NCI-H748 treated with DMSO at 0.1 percent for 48 hours (cell line): ENCODE measurements at places on chromosomes 2 and 18.
A peak's percentile ranks its signal among the peaks of the same experiment; 100 is the strongest.

DNA sequence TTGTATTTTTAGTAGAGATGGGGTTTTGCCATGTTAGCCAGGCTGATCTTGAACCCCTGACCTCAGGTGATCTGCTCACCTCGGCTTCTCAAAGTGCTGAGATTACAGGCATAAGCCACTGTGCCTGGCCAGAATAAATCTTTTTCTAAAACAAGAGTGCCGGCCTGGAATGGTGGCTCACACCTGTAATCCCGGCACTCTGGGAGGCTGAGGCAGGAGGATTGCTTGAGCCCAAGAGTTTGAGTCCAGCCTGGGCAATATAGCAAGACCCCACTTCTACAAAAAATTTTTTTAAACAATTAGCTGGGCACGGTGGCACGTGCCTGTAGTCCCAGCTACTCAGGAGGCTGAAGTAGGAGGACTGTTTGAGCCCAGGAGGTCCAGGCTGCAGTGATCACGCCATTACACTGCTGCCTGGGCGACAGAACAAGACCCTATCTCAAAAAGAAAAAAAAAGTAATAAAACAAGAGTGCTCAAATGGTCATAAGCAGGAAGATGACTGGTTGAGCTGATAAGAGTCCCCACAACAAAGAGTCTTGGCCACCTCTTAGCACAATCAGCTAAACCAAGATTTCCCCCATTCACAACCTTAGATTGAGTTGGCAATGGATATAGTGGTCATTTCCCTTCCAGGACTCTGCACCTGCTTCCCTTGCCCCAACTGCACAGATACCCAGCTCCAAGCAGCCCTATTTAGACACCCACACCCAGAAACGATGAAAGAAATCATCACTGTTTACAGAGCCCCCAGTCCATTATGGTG lies 5.8 kb upstream of the UCN start:
- DNase-seq, result no peak

DNA sequence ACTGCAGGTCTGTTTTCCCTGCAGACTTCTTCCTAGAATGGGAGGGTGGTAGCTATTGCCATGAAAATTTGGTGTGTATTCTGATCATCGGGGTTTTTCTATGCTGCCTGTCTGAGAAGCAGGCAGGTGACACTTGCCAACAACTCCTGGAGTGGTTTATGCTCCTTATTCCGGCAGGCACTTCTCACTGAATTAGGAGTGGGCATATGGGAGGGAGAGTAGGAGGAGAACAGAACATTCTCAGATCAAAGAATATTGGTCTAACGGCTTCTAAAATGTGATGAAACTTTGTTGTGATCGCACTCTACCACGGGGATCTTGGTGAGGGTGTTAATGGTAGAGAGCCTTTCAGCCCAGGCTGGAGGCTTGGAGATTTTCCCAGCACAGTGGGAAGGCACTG lies 480.8 kb downstream of the PLCL1 start:
- DNase-seq, result no peak

DNA sequence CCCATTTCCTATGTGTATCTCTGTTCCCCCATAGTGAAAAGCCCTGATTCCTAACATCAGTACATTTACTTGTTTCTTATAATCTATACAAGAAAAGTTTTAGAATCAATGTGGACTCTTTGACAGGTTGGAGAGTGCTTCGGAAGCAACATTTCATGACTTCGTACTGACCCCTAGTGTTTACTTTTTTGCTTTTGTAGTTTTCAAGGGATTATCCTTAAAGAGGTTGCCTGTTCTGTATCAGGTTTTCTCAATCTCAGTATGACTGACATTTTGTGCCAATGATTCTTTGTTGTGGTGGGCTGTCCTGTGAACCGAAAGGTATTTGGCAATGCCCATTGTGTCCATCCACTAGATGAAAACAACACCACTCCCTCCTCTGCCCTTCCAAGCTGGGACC lies 43.3 kb upstream of the SERPINB2 start:
- DNase-seq, result peak; percentile 34

DNA sequence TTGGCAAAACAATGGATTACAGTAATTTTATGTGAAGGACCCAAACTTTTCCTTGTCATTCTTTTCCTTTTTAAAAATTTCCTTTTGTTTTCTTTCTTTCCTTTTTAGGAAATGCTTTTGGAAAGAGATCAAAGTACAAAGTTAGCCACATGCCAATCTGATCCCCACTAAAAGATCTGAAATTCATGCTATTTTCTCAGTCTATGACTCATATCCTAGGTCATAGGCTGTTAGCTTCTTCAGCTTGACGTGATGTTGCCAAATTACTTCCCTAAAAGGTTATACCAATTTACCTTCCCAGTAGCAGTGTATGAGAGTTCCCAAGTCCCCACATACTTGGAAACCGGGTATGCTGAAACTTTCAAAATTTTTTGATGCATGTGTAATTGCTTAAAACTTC lies 355.3 kb downstream of the INSIG2 start:
- DNase-seq, result no peak

DNA sequence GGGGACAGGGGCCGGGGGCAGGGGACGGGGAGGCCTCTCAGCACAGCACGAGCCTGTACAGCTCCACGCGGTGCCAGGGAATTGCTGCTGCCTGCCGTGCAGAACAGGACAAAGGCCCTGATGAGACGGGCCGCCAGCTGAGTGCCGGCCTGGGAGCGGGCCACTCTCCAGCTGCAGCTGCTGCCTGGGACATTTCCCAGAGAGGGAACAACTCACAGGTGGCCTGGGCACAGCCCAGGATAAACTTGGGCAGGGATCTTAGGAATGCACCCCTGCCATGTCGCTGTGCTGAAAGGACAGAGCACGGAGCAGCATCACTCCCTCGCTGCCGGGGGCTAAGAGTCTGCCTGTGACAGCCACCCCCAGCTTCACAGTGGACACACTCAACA lies 38.8 kb downstream of the CENPO start:
- DNase-seq, result no peak

DNA sequence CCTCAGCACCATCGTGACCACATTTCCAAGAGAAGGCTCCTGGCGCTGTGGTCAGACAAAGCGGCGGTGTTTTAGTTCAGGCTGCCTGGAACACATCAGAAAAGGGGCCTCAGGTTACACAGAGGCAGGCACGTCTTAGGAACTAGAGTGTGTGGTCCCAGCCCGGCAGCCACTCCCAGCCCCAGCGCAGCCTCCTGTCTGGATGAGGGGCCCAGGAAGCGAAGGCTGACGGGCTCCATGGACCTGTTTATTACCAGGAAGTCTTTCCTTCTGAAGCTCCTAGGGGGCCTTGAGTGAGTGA lies 10.0 kb upstream of the GPR55 start:
- no peak for DNase-seq

- DNase-seq, result no peak
Measured at GRCh38 chr18:53004798-53005197, 664.8 kb downstream of the DCC start.

DNA sequence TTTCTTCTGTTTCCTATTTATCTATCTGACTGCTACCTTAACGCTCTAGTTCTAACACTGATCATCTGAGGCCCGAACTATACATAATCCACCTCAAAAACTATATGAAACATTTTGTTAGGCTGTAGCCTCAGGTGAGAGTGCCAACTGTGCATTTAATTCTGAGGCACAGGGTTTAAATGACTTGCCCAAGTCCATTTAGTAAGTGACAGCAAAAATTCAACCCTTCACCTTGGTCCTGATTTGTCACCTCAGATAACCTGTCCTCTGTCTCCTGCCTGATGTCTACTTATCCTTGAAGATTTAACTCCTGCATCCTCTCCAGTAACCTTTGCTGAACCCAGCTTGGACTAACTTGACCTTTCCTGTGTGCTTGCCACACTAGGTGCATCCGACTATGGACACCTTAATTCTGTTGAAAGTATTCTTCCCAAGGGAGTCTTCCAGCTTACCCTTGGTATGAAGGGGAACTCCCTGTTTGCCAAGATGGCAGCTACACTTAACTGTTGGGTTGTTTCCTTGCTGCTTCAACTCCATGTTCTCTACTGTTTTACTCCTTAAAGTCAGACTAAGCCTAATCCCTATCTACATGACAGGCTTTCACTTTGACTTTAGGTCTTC lies 23.5 kb downstream of the CD302 start:
- no peak for DNase-seq

- no peak for DNase-seq
Measured at GRCh38 chr2:70498054-70498453, 55.6 kb downstream of the TGFA start.

DNA sequence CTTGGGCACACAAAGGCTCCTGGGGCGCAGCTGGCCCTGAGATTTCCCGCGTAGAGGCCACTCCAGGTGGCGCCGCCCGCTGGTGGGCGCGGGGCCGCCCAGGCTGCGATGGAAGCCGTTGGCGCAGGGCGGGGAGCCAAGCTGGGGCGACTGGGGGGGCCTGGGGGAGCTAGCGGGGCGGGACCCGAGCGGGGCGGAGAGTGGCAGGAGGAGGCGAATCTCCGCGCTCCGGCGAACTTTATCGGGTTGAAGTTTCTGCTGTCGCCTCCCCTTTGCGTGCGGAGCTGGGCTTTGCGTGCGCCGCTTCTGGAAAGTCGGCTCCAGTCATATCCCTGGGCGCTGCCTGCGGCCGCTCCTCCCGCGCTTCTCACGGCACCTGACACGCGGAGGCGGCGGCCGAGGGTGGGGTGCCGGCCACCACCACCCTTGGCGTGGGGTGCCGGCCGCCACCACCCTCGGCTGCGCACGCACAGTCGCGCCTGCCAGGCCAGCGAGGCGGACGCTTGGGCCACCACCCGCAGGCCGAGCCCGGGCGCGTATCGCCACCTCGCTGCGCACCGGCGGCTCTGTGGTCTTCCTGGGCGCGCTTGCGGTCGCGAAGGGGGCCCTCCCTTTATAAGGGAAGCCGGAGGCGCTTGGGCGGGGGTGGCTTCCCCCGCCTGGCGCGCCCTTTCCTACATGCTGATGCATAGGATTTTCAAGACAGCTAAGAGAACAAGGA lies 919 bp upstream of the CYP1B1 start:
- no peak for DNase-seq

- no peak for DNase-seq
Measured at GRCh38 chr2:133439565-133439920, 128.7 kb downstream of the NCKAP5 start.

GRCh38 chr2:54545702-54546450 lies 89.7 kb downstream of the SPTBN1 start:
- no peak for DNase-seq

DNA sequence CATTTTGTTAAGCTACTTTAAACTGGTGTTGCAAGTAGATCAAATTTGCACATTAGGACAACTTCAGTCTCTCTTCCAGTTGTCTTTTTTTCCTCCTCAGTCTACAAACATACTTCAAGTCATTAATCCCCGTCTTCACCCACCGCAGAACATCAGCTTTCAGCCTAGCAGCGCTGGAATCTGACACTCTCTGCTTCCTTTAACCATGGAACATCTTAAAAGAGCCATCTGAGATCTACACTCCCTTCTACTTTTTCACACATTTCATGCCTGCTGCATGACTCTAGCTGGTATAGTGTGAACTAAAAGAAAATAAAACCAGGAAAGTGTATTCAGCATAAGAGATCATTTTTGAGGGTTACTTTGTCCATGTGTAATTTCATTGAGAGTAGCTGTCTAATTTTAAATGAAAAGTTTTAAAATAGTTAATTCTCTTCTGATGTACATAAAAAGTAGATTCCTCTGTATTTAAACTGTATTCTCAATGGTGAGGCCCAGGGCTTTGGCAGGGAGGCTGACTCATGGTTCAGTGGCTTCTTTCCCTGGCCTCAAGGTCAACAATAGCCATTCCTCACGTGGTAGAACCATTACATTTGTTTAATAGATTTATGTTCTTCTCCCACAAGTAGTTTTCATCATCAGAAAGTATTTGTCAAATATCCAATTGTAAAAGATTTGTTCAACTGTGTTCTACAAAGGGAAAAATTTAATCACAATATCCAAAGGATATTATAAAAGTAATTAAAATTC lies 16.5 kb downstream of the SGPP2 start:
- DNase-seq, result no peak

DNA sequence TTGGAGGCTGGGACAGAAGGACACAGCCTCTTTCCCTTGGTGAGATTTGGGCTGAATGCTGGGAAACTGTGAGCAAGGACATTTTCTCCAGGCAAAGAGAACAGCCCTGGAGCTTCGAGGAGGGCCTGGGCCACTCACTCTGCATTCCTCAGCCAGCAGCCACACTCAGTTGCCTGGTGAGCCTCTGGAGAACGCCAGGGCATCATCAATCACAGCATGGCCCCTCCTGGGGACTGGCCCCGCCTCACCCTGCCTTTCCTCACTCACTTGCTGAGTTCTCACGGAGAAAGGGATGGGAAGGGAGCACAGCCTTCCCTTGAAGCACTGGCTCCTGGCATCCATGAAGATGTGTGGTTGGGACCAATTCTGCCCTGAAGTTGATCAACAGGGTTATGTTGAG lies 55.0 kb downstream of the APOB start:
- DNase-seq, result no peak

DNA sequence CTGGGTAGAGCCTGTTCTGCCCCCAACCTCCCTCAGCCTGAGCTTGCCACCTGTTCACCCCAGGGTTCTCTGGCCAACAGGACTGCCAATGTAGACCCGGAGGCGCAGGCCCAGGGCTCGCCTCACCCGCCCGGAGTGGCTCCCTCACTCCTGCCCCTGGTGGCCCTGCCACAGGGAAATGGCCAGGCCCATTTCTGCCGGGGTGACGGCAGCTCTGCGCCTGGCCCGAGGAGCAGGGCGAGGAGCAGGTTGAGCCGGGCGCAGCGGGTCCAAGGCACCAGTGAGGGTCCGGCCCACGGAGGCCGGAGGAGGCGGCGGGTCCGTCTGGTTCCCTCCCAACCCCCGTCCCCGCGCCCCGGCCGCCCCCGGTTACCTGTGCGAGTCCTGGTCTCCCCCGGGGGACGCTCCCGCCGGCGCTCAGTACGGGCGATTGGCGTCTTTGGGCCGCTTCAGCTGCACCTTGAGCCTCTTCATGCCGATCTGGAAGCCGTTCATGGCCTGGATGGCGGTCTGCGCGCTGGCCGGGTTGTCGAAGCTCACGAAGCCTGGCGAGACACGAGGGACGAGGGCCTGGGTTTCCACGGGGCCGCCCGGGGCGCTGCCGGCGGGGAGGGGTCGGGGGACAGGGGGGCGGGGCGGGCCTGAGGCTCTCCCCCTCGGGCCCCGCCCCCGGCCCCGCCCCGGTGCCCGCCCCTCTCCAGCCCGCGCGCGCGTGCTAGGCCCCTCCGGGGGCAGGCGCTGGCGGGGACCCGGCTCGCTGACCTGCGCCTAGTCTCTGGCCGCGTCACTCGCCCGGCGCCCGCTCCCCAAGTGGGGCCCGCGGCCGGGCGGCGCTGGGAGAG lies 312.0 kb downstream of the CELF4 start:
- DNase-seq, result no peak

DNA sequence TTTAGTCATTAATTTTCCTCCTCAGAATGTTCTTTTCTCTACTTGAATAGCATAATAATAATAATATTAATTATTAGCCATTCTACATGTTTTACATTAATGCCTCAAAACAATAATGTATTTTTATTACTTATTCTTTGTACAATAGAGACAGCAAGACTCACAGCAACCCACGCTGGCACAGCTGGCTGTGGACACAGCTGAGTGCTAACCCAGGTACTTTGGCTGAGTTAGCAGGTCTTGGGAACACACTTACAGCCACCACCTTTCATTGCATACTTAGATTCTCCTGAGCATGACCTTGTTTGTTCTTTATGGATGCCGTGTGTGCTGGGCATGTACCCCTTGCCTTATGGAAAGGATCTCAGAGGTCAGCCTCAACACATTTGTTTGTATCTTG lies 260.2 kb upstream of the ST6GAL2 start:
- no peak for DNase-seq

GRCh38 chr18:23539296-23539695 lies 36.0 kb downstream of the RMC1 start:
- DNase-seq, result no peak
